Activated T-cell treated with anti-CD3 and anti-CD28 coated beads, Interleukin-2, amount 50 U/mL, for 72 hours (primary cell): ENCODE measurements at places on chromosomes 11 and 22. TPM values are rescaled to one million over a fixed set of nuclear protein-coding genes. Genes with fewer than 3 reads are reported as not detected.

- no peak overlapping the region for H3K27ac ChIP-seq
- H3K4me1 ChIP-seq = no peaks in the 10 kb centered on the region
- no peak for DNase-seq
- H3K27me3 ChIP-seq = peaks cover 11% of the 10 kb centered on the region
- no peaks in the 10 kb centered on the region for H3K36me3 ChIP-seq
These were observed 393.5 kb downstream of the MN1 start for GRCh38 chr22:27408068-27408467.

- no peaks in the 10 kb centered on the region for H3K27me3 ChIP-seq
- no peak overlapping the region for H3K4me3 ChIP-seq
- no peaks in the 10 kb centered on the region for H3K4me1 ChIP-seq
- no peak overlapping the region for H3K27ac ChIP-seq
- H3K36me3 ChIP-seq = no peaks in the 10 kb centered on the region
These were observed 109.3 kb downstream of the GALNT18 start for GRCh38 chr11:11512502-11512901.

GRCh38 chr11:62120431-62120830, 3.4 kb upstream of the INCENP start:
- H3K36me3 ChIP-seq = peaks cover 9% of the 10 kb centered on the region
- H3K4me1 ChIP-seq = peaks cover 19% of the 10 kb centered on the region
- no peak overlapping the region for H3K27ac ChIP-seq
- peaks cover 5% of the 10 kb centered on the region for H3K27me3 ChIP-seq
- no peak overlapping the region for H3K4me3 ChIP-seq

GRCh38 chr11:105393326-105393725, 216.5 kb upstream of the GRIA4 start:
- H3K27ac ChIP-seq = no peak overlapping the region
- no peak overlapping the region for H3K4me3 ChIP-seq
- H3K36me3 ChIP-seq = no peaks in the 10 kb centered on the region
- no peak for DNase-seq

- no peaks in the 10 kb centered on the region for H3K36me3 ChIP-seq
- no peak for DNase-seq
- peaks cover 26% of the 10 kb centered on the region for H3K4me1 ChIP-seq
- no peak overlapping the region for H3K27ac ChIP-seq
- no peaks in the 10 kb centered on the region for H3K27me3 ChIP-seq
These were observed 34.8 kb downstream of the IRAG1 start for GRCh38 chr11:10658621-10659338.

DNA sequence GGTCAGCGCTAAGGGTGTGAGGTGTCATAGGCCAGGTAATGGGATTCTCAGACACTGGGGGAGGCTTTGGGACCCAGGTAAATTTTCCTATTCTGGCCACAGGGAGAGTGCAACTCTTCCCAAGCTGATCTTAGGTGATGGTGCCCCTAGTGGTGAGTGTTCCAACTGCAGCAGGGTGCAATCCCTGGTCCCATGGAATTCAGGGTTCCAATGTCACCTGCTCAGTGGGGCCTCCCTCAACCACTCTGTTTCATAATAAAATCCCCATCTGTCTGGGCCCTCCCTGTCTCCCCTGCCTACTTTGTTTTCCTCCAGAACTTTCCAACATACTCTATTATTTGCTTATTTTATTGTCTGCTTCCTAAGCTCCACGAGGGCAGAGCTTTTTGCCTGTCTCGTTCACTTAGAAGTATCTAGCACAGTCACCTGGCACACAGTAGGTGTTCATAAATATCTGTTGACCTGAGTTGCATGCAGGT, 2.9 kb upstream of the SGSM1 start:
- DNase-seq = peak; percentile 56
- H3K4me3 ChIP-seq = no peak overlapping the region
- no peaks in the 10 kb centered on the region for H3K36me3 ChIP-seq

GRCh38 chr11:108914981-108915380, 250.1 kb downstream of the DDX10 start:
- H3K4me3 ChIP-seq = no peak overlapping the region
- H3K36me3 ChIP-seq = peaks cover 10% of the 10 kb centered on the region
- no peak for DNase-seq
- no peak overlapping the region for H3K27ac ChIP-seq
- H3K4me1 ChIP-seq = no peaks in the 10 kb centered on the region
- H3K27me3 ChIP-seq = no peaks in the 10 kb centered on the region

GRCh38 chr11:121329781-121330395, 37.3 kb downstream of the SC5D start:
- H3K4me1 ChIP-seq = peaks cover 5% of the 10 kb centered on the region
- no peaks in the 10 kb centered on the region for H3K27me3 ChIP-seq
- no peak overlapping the region for H3K4me3 ChIP-seq
- no peak for DNase-seq

DNA sequence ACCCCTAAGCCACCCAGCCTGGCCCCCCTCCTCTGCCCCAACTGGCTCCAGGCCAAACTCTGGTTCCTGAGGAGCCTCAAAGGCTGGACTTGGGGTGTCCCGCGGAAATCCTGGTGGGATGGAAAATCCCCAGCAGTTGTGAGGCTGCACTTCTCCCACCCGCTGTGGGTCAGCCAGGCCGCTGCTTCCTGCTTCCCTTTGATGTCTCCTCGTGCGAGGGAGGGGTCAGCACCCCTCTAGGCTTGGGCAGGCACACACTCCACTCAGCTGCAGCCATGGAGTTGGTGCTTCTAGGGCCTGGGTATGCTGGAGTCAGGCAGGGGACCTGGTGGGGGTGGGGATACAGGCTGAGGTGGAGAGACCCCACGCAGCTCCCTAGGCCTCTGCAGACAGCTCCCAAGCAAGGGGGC, 12.0 kb downstream of the KCNQ1OT1 start:
- no peak overlapping the region for H3K4me3 ChIP-seq
- H3K36me3 ChIP-seq = no peaks in the 10 kb centered on the region

GRCh38 chr11:88171982-88172381, 3.3 kb downstream of the RAB38 start:
- no peak for DNase-seq
- H3K27ac ChIP-seq = no peak overlapping the region
- no peaks in the 10 kb centered on the region for H3K36me3 ChIP-seq

DNA sequence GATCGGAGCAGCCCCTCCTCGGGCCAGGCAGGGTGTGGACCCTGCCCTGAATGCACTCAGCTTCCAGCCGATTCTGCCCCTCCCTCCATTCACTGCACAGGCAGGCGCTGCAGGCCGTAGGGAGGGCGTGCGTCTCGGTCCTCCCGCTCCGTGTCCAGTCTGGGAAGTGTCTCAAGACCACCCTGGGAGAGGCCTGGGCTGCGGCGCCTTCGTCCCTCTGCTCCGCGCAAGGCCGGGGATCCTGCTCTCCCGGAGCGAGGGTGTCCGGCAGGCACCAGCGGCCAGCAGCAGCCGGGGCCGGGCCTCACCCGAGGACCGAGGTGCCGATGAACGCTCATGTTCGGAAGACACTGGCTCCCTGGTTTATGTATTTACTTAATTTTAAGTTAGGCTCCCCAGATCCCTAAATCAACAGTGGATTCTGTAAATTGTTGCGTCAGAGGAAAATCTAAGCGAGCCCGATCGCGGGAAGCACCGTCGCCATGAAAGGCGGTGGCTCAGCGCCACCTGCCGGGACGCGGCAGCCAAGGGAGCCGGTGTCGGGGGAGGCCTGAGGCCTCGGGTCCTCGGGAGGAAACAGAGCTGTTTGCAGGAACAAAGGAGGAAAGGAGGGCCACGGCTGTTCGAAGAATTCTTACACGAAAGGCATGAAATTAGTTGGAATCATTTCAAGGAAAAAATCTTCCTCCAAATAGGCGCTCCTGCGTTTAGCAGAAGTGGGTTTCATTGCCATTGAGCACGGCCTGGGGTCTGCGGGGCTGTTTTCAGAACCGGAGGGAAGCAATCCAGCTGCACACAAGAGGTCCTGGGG, 195.3 kb downstream of the BRD1 start:
- DNase-seq = no peak
- H3K4me1 ChIP-seq = peaks cover 4% of the 10 kb centered on the region
- H3K27me3 ChIP-seq = no peaks in the 10 kb centered on the region
- H3K36me3 ChIP-seq = no peaks in the 10 kb centered on the region
- H3K4me3 ChIP-seq = no peak overlapping the region

- peaks cover 50% of the 10 kb centered on the region for H3K4me1 ChIP-seq
- DNase-seq = peak; percentile 49
- H3K36me3 ChIP-seq = no peaks in the 10 kb centered on the region
- H3K4me3 ChIP-seq = peak overlapping the region; percentile 91
- H3K27me3 ChIP-seq = no peaks in the 10 kb centered on the region
These were observed 1.4 kb upstream of the TCN2 start for GRCh38 chr22:30605449-30606110.

- peak overlapping the region; percentile 63 for H3K4me3 ChIP-seq
- no peak for DNase-seq
- H3K27me3 ChIP-seq = no peaks in the 10 kb centered on the region
These were observed 137.8 kb upstream of the MTMR2 start for GRCh38 chr11:96061730-96062129.

- peaks cover 19% of the 10 kb centered on the region for H3K27me3 ChIP-seq
- H3K4me1 ChIP-seq = no peaks in the 10 kb centered on the region
- no peak overlapping the region for H3K27ac ChIP-seq
- DNase-seq = no peak
- H3K4me3 ChIP-seq = no peak overlapping the region
These were observed 57.8 kb downstream of the NXPE1 start for GRCh38 chr11:114501901-114502300.

GRCh38 chr11:74714904-74715303, 16.3 kb downstream of the CHRDL2 start:
- no peak overlapping the region for H3K4me3 ChIP-seq
- H3K27ac ChIP-seq = peak overlapping the region; percentile 52
- no peaks in the 10 kb centered on the region for H3K27me3 ChIP-seq
- peaks cover 22% of the 10 kb centered on the region for H3K4me1 ChIP-seq

DNA sequence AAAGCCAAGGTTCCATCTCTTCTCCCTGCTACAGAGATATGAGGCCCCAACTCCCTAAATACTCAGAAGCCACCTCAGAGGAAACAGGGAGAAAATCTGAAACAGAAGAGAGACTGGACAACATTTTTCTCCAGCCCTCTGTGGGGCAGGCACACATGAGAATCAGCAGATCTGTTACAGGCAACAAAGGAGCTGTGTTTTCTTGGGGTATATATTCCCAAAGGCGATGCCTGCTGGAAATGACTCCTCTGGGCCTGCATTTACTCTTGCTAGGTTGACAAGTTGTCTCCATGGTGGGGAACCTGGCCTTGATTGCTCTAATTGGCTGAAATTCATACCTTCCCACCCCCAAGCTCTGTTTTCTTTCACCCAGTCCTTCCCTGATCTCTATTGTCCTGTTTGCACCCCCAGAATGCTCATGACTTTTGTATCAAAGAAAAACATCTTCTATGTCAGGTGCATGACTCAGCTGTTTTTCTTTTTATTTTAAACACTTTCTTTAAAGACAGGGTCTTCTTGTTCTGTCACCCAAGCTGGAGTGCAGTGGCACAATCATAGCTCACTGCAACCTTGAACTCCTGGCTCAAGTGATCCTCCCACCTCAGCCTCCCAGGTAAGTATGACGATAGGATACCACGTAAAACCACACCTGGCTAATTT, 23.5 kb upstream of the P2RY6 start:
- H3K27me3 ChIP-seq = no peaks in the 10 kb centered on the region
- no peak overlapping the region for H3K27ac ChIP-seq
- no peak overlapping the region for H3K4me3 ChIP-seq
- H3K36me3 ChIP-seq = no peaks in the 10 kb centered on the region
- peaks cover 4% of the 10 kb centered on the region for H3K4me1 ChIP-seq

GRCh38 chr11:115129473-115130289, 374.5 kb downstream of the CADM1 start:
- H3K27me3 ChIP-seq = no peaks in the 10 kb centered on the region
- peaks cover 12% of the 10 kb centered on the region for H3K4me1 ChIP-seq
- H3K4me3 ChIP-seq = no peak overlapping the region
- no peak overlapping the region for H3K27ac ChIP-seq
- no peak for DNase-seq

- no peaks in the 10 kb centered on the region for H3K36me3 ChIP-seq
- no peaks in the 10 kb centered on the region for H3K4me1 ChIP-seq
- no peak for DNase-seq
- no peak overlapping the region for H3K27ac ChIP-seq
These were observed 77.3 kb downstream of the SLC17A6 start for GRCh38 chr11:22415476-22415875.

GRCh38 chr11:12496181-12497025, 119.0 kb downstream of the PARVA start:
- no peak for DNase-seq
- H3K36me3 ChIP-seq = no peaks in the 10 kb centered on the region
- no peaks in the 10 kb centered on the region for H3K4me1 ChIP-seq
- no peak overlapping the region for H3K27ac ChIP-seq
- H3K4me3 ChIP-seq = no peak overlapping the region
- no peaks in the 10 kb centered on the region for H3K27me3 ChIP-seq

- peaks cover 32% of the 10 kb centered on the region for H3K4me1 ChIP-seq
- no peaks in the 10 kb centered on the region for H3K27me3 ChIP-seq
- no peaks in the 10 kb centered on the region for H3K36me3 ChIP-seq
- H3K4me3 ChIP-seq = no peak overlapping the region
- DNase-seq = peak; percentile 78
- no peak overlapping the region for H3K27ac ChIP-seq
These were observed 32.1 kb upstream of the DGKZ start for GRCh38 chr11:46315033-46315738.

DNA sequence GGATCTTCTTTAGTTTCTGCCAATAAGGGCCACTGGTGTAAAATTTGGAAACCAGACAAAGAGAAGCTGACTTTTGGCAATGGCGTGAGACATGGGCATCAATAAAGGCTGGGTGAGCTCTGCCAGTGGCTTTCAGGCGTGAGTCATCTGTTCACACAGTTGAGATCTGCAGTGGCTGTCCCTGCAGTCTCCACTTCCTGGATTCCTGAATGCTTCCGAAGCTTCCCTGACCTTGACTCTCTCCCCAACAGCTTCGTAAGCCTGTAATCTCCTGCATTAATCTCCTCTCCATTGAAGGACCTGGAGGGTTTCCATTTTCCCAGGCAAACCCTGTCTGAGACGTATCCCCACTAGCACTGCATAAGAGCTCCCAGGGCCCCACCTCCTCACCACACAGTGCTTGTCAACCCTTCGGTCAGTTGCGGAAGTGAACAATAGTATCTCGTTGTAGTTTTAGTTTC, 574.7 kb downstream of the TBC1D22A start:
- H3K36me3 ChIP-seq = peaks cover 2% of the 10 kb centered on the region
- DNase-seq = no peak
- H3K4me1 ChIP-seq = no peaks in the 10 kb centered on the region
- no peak overlapping the region for H3K4me3 ChIP-seq
- H3K27me3 ChIP-seq = no peaks in the 10 kb centered on the region
- no peak overlapping the region for H3K27ac ChIP-seq

- DNase-seq = no peak
- peaks cover 16% of the 10 kb centered on the region for H3K36me3 ChIP-seq
- no peak overlapping the region for H3K4me3 ChIP-seq
These were observed 16.1 kb downstream of the SELENOO start for GRCh38 chr22:50216684-50217520.

DNA sequence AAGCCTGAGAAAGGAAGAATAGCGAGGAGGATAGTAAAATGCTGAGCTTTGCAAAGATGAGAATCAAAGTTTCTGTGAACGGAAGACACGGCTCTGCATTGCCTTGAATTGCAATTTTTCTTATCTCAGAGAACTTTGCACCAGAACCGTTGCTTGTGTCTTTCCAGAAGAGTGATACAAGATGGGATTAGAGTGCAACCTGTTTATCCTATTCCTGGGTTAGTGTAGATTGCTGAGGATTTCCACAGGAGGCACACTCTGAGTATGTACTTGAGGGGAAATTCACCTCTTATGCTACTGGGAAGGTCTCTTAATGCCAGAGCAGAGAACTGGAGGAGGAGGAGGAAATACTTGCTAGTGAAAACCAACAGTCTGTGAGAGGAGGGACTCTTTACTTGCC, 377.5 kb downstream of the OPCML start:
- H3K4me3 ChIP-seq = no peak overlapping the region
- no peaks in the 10 kb centered on the region for H3K36me3 ChIP-seq
- H3K27me3 ChIP-seq = no peaks in the 10 kb centered on the region
- H3K4me1 ChIP-seq = no peaks in the 10 kb centered on the region

The MYOD1 gene
- not detected for total RNA-seq

The NAALADL1 gene
- total RNA-seq = 31.6 TPM

The KRTAP5-11 gene
- not detected for total RNA-seq

The APIP gene
- 33.1 TPM for total RNA-seq

The IL17REL gene
- total RNA-seq = 1.1 TPM

The FAM227A gene
- total RNA-seq = 0.28 TPM

The SMTNL1 gene
- not detected for total RNA-seq
